ENCODE measurements at places on chromosomes 4 and X. TPM values are rescaled to one million over a fixed set of nuclear protein-coding genes. Genes with fewer than 3 reads are reported as not detected.

DNA sequence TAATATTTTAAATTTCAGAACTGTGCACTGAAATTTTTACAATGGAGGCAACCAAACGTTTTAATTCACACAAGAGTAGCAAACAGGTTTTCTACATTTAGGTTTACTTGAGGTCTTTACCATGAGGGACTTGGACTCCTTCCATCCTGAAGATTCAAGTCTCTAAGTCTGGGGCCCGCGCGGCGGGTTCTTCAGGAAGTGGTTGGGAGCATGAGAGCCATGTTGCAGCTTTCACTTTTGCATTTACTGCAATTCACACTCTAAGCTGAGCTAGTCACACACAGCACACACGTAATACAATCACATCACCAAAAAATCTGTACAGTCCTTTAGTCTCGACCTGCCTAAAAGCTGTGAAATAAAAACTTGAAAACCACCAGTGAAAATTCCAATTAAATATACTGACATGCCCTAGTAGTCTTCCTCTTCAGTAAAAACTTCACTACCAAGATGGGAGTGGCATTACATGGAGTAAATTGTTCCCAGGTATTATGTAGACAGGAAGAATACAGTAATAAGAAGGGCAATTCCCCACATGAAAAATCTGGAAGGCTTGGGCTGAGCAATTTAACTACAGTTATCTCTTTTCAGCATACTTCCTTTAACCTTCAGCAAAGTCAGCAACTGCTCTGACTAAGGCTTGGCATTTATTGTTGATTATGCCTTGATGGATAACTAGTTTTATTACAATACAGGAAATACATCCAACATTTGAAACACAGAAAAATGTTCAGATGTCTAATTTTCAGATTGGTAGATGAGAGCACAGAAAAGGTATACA, 571.1 kb upstream of the DIPK2B start:
- peak; percentile 14 for DNase-seq

GRCh38 chrX:134543288-134543687, 83.3 kb downstream of the HPRT1 start:
- DNase-seq: peak; percentile 39

DNA sequence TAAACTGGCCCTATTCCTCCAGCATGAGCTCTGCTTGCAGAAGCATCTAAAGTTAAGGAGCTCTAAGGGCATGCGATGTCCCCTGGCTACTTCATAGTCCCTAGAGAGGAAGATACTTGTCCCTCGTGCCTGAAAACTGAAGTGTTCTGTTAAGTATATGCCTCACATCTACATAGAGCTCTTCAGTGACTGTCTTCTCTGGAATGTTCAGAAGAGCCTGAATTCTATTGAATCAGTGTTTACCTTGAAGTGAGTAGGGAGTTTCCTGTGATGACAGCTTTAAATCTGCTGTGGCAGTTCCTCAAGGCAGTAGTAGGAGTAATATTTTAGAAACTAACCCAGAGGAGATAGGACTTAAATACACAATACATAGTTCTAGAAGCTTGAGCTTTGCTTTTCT, 111.2 kb downstream of the ZNF518B start:
- no peak for DNase-seq

DNA sequence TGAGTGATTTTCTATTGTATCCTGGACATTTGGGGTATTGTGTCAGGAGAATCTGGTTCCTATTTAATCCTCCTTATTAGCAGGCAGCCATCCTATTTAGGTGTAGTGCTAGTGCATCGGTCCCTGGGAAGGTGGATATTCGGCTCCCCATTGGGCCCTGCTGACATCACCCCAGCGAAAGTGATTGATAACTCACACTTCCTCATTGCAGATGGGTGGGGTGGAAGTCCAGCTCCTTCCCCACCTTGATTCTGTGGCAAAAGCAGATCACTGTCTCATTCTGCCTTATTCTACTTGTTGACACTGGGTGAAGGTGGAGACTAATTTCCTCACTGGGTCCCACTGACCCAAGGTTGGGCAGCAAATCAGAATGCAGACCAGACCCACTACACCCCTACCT, 23.2 kb upstream of the BRS3 start:
- DNase-seq: no peak

DNA sequence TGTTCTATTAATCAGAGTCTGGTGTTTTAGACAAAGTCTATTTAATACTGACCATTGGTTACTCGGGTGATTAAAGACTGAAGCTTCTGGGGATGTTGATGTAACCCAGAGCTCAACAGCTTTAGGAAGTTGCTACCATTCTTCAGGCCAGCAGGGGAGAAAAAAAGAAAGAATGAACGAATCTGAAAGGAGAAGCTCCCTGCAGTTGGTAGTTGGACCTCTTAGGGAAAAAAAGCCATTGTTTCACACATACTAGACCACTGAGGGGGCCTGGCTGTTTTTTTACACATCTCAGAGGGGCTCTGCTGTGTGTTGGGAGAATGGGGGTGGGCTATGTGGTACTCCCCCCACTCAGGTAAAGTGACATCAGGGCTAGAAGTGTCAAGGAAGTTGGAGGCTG, 378.9 kb downstream of the KCNIP4 start:
- no peak for DNase-seq

GRCh38 chr4:151961456-151961855, 200.6 kb upstream of the GATB start:
- no peak for DNase-seq

Gene MAGED2
- 281 TPM for total RNA-seq

GRCh38 chr4:81635739-81636138, 164.0 kb upstream of the RASGEF1B start:
- DNase-seq: no peak

DNA sequence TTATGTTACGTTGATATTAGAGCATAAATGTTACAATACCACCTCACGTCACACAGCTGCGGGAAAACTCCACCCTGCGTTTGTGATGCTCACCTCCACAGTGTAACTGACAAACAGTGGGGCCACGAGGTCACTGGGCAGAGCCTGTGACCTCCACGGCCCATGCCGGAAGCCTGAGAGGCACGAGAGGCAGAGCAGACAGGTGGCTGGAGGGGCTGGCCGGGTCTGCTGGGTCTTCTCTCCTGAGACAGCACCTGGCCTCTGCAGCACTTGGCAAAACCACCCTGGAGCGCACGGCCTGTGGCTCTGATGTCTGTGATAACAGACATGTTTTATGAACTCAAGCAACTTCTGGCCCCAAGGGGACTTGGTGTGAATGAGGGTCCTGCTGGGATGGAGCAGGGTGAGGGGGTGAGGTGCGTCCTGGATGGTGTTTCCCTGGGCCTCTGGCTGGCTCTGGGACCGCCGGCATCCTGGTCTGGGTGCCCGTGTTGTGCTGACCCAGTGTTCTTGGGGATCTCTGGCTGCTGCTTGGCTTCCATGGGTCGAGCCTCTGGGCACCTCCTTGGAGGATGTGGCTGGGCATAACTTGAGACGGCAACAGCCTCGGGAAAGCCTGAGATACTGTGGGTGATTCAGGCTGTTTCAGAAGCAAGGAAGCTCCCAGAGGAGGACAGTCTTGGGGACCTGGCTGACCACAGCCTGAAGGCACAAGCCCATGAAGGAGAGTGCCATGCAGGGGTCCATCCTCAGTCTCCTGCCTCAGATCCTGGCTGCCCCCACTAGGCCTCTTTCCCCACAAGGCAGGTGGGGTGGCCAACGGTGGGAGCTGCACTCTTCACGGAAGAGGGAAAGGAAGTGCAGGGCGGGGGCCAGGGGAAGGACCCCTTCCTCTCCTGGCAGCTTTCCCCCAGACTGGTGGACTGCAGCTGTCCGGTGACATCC, 19.7 kb downstream of the RNF212 start:
- DNase-seq: no peak

- DNase-seq: no peak
Observed at GRCh38 chr4:170698334-170698733, 608.6 kb upstream of the AADAT start.

- no peak for DNase-seq
Observed at GRCh38 chr4:47478804-47479203, 6.3 kb upstream of the ATP10D start.

Gene GLA
- total RNA-seq: 18.5 TPM

- DNase-seq: no peak
Observed at GRCh38 chr4:1302159-1302558, 12.5 kb downstream of the MAEA start.

- no peak for DNase-seq
Observed at GRCh38 chrX:148333989-148334388, 166.4 kb upstream of the AFF2 start.

- DNase-seq: no peak
Observed at GRCh38 chr4:159043861-159044260, 59.0 kb upstream of the RAPGEF2 start.

- DNase-seq: no peak
Observed at GRCh38 chrX:155637714-155638113, 25.0 kb upstream of the TMLHE start.

- peak; percentile 45 for DNase-seq
Observed at GRCh38 chr4:109009909-109010308, 247.1 kb upstream of the ETNPPL start.

Gene ANXA3
- 50.7 TPM for total RNA-seq

GRCh38 chr4:21962691-21963090, 14.1 kb upstream of the KCNIP4 start:
- DNase-seq: no peak

DNA sequence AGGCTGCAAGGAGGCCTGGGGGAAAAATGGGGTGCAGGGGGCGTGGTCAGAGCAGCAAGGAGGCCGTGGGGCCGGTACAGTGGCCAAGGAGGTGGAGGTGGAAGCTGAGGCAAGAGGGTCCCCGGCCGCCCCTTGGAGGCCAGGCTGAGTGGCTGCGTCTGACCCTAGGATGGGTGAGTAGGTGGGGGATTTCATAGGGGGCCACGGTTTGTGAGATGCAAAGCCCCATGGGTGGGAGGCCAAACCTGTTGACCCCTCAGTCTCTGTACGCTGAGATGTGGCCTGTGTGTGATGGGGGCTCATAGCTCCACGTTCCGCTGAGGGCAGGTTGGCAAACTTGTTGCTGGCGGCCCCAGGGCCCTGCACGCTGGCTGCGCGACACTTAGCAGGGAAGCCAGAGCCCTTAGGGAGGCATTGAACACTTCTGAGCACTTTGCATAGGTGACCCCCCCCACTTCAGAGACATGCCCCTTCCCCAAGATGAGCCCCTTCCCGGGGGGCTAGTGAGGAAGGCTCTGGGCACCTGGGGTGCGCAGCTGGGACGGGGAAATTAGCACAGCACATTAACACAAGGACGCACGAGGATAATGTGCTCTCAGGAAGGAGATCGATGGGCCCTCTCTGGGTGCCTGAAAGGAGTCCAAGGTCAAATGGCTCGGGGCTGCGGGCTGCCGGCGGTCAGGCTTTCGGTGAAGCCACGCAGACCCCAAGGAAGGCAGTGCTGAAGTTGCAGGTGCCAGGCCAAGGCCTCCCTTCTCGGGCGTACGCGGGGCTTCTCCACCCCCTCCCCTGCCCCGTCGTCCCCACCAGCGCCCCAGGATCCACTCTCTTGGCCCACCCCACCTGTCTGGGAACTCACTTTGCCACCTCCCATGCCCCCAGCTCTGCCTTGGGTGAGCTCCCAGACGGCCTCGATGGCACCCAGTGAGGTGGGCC, 107.4 kb downstream of the HMX1 start:
- DNase-seq: no peak

- no peak for DNase-seq
Observed at GRCh38 chr4:186061921-186062320, 7.0 kb upstream of the TLR3 start.

Data from skin of body (tissue), 3 donors.